ENCODE measurements at places on chromosomes 12 and 14. TPM values are rescaled to one million over a fixed set of nuclear protein-coding genes. Genes with fewer than 3 reads are reported as not detected.

Gene SERPINA10
- total RNA-seq = not detected

Gene PLEKHH1
- 46.3 TPM for total RNA-seq

Gene GNB3
- total RNA-seq = 4.5 TPM

Gene A2M
- total RNA-seq = 688 TPM

Gene NXPH4
- not detected for total RNA-seq

Gene TAS2R42
- total RNA-seq = not detected

Gene PTPRO
- 3.0 TPM for total RNA-seq

Gene LRRIQ1
- total RNA-seq = 3.2 TPM
